Activated CD4-positive, alpha-beta memory T cell treated with anti-CD3 and anti-CD28 coated beads for 36 hours (primary cell): ENCODE measurements at places on chromosomes 5 and 9. TPM values are rescaled to one million over a fixed set of nuclear protein-coding genes. Genes with fewer than 3 reads are reported as not detected.

GRCh38 chr9:137374131-137374845 is 48.7 kb downstream of the EXD3 start:
- H3K4me3 ChIP-seq: no peak overlapping the region
- H3K4me1 ChIP-seq: no peaks in the 10 kb centered on the region
- no peak overlapping the region for H3K27ac ChIP-seq
- no peaks in the 10 kb centered on the region for H3K27me3 ChIP-seq
- no peaks in the 10 kb centered on the region for H3K36me3 ChIP-seq

ARL14EPL gene
- total RNA-seq: not detected

DNA sequence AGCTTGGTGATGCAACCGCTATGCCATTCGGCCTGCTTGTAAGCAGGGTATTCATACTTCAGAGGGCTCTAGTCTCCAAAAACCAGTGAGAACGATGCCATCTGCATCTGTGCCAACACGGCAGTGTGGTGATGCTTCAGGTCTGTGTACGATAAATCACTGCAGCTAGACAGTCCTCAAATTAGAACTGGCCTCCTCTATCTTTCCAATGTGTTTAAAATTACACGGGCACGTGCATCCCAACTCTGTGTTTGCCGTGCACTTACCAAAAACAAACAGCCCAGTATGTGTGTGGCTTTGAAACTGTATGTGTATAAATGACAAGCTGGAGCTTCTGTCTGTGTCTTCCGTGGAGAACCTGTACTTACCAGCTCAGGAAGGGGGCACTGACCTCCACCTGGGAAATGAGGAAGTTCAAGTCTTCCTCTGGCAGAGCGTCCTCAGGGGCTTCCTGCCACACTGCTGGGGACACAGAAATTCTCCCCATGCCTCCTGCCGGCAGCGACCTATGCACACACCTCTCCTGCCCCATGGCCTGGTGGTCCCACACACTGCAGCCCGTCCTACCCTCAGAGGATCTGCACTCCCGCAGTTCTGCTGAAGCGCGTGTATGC is 12.3 kb downstream of the MED10 start:
- H3K27ac ChIP-seq: no peak overlapping the region
- no peak overlapping the region for H3K4me3 ChIP-seq
- no peaks in the 10 kb centered on the region for H3K27me3 ChIP-seq
- peaks cover 49% of the 10 kb centered on the region for H3K36me3 ChIP-seq

DNA sequence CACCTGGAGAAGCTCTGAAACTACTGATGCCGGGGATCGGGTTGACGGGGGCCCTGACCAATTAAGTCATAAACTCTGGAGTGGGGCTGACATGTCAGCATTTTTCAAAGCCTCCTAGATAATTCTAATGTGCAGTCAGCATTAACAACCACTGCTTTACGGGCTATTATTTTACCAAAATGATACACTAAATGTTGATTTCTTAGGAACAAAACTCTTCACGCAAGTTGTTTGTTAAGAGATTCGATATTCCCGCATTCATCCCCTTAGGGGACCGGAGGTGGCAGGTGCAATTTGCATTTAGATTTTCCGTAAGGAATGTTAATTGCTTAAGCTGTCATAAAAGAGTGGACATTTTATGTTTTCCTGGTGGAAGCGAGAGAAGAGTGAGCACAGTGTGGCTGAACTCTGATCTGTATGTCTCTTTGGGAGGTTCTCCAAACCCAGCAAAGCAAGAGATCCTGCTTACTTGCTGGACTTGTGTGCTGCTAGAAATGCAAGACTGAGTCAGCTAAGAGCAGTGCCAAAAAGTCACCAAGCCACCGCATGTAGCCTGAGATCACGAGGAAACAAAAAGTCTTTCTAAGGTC is 77.6 kb downstream of the UGCG start:
- DNase-seq: no peak
- H3K4me3 ChIP-seq: no peak overlapping the region
- no peak overlapping the region for H3K27ac ChIP-seq
- no peaks in the 10 kb centered on the region for H3K4me1 ChIP-seq
- no peaks in the 10 kb centered on the region for H3K27me3 ChIP-seq

- H3K27me3 ChIP-seq: no peaks in the 10 kb centered on the region
- H3K4me3 ChIP-seq: no peak overlapping the region
- H3K27ac ChIP-seq: no peak overlapping the region
- DNase-seq: no peak
- peaks cover 4% of the 10 kb centered on the region for H3K36me3 ChIP-seq
These were observed 42.3 kb upstream of the DHFR start for GRCh38 chr5:80697100-80697499.
